GF-D8 (cell line): ENCODE measurements at places on chromosomes 1 and 21.

- no peak for DNase-seq
Measured at GRCh38 chr1:30253807-30254440, 469.5 kb downstream of the MATN1 start.

GRCh38 chr1:63888984-63889383 lies 115.2 kb downstream of the ROR1 start:
- no peak for DNase-seq

- no peak for DNase-seq
Measured at GRCh38 chr1:7478809-7479499, 292.1 kb upstream of the VAMP3 start.

DNA sequence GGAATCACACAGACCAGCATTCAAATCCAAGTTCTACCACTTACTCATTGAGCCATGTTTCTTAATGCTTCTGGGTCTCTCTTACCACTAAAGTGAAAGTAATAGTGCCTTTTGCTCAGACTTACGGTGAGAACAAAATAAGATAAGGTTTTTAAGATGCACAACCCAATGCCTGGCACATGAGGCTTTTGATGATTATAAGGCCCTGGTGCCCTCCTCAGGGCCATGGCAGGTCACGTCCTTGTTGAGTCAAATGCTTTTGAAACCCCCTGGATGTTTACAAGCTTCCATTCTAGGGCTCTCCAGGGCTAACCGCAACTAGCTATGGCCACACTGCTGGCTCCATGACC lies 76.0 kb downstream of the TENT5C start:
- DNase-seq = no peak

- no peak for DNase-seq
Measured at GRCh38 chr1:54499360-54500106, 48.5 kb upstream of the ACOT11 start.

DNA sequence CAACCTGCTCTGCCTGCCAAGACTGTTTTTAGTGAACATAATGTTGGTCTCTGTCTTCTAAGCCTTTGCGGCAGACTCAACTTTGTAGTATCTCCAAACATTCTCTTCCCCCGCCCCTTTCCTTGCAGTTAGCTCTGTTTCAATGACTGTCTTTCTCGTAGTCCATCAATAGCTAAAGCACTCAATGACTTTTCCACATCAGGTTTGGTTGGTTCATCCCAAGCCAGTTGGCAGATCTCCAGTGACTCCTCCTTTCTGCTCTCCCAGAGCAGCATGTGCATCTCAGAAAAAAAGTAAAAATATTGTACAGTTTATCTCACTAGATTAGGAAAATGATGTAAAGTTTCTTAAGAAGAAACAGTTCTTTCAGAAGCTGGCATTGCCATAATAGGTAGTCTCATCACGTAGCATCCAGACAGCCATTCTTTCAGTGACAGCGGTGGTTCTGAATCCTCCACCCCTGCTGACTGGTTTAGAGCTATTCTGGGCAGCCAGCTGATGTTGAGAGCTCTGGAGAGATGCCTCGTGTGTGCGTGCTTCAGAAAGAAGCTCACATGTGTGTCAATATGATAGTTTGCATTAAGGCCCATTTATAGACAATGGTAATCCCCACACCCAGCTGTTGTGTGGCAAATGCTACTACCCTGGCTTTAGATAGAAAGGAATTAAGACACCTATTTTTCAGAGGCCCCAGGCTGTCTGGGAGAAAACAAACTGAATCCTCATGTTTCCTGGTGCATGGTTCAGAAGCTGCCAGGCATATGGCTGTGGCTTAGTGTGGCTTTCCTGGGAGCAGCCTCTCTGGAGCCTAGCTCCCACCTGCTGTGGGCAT lies 53.2 kb downstream of the CNN3 start:
- DNase-seq = no peak

- no peak for DNase-seq
Measured at GRCh38 chr1:232327269-232327668, 302.7 kb downstream of the SIPA1L2 start.

GRCh38 chr1:168554603-168555483 lies 11.0 kb upstream of the XCL2 start:
- DNase-seq = no peak

GRCh38 chr1:194755241-194755994 lies 1569.0 kb upstream of the B3GALT2 start:
- no peak for DNase-seq

DNA sequence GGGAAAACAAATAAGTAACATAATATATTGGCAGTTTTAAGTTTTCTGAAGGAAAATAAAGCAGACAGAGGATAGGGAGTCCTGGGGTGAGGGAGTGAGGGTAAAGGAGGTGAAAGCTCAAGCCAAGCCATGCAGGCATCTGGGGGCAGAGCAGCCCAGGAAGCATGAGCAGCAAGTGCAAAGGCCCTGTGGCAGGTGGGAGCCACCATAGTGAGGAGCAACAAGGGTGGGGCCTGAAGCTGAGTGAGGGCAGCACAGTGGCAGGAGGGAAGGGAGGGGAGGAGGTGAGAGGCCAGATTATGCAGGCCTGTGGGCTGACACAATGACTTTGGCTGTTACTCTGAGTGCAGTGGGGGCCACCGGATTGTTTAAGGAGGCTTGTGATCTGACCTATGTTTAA lies 138.8 kb upstream of the TNR start:
- no peak for DNase-seq

DNA sequence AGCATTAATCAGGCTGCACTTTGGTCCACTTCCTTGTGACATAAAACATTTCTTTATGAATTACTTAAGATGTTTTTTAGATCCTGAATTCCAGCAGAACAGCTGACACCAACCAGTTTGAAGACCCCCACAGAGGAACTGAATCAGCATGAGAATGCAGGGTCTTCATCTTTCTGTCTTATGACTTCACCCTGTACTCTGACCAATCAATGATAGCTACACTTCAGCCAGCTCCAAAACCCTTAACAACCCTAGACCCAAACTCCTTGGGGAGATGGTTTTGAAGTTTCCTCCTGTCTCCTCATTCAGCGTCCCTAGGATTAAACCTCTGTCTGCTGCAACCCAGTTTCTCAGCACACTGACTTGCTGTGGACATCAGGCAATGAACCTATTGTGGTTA lies 175.0 kb downstream of the CTH start:
- DNase-seq = no peak

DNA sequence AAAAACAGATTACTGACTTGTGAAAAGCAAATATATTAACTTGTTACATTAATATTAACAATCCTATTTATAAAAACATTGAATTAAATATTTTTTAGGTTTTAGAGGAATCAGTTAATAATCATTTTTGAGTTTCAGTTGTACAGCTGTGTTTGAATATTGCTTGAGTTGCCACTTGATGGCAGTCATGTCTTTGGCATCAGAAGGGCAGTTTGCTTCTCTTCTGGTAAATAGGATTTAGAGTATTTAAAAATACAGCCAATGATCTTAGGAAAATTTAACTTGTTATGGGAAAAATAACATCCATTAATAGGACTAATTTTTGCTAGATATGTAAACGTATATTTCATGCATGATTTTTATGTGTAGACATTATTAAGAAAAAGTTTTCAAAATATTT lies 234.1 kb downstream of the NCAM2 start:
- DNase-seq = no peak

GRCh38 chr1:109351457-109351856 lies 44.6 kb upstream of the MYBPHL start:
- no peak for DNase-seq

GRCh38 chr1:176799327-176799726 lies 336.4 kb downstream of the PAPPA2 start:
- DNase-seq = no peak

DNA sequence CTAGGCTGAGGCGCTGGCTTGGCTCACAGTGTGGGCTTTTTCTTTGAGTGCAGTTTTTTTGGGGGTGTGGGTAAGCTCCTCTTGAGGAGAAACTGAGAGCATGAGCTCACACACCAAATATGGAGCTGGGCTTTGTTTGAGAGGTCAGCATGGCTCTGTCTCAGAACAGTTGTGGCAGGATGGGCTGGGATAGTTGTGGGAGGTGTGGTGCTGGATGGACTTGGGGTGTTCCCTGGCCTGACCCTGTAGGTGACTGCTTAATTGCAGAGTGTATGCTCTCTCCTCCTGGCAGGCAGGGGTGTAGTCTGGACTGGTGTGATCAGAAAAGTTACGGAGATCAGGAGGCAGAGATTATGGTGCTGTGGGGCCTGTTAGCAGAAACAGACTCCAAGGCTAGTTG lies 64.3 kb upstream of the PGBD5 start:
- no peak for DNase-seq

DNA sequence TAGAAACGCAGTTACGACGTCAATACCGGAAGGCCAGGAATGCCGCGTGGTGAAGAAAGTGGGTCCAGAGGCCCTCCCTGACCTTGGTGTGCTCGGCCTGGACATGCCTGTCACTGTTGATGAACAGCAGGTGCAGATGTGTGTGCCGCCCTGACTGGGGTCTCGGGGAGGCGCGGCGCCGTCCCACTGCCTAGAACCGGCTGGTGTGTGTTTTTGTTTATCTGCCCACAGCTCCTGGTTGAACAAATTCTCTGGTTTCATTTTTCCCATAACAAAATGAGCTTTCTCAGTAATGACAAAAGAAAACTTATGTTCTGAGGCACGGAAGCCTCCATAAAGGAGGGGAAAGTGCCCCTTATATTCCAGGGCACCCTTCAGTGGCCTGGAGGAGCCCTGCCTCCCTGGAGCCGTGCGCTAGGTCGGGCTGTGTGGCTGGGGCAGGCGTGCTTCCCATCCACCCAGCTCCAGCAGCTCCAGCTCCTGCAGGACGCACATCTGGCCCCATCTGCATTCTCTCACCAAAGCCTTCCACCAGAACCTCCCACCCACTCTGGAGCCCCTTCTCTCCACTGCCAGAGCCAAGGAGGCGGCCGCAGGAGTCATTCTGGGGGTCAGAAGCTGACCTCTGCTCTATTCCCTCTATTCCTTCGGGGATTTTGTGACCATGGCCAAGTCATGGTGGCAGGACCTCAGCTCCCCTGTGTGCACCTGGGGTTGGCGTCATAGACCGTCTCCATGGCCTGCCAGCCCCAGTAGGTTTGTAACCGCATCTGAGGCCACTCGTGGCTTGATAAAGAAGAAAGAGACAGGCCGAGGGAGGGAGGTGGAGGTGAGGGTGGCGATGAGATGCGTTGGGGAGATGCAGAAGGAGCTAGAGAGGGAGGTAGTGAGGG lies 20.1 kb upstream of the COL18A1 start:
- DNase-seq = no peak

GRCh38 chr1:198030682-198031081 lies 113.5 kb downstream of the LHX9 start:
- DNase-seq = no peak

GRCh38 chr1:156303241-156303640 lies 4.1 kb upstream of the VHLL start:
- no peak for DNase-seq

- no peak for DNase-seq
Measured at GRCh38 chr1:153939476-153939875, 7.0 kb downstream of the DENND4B start.

DNA sequence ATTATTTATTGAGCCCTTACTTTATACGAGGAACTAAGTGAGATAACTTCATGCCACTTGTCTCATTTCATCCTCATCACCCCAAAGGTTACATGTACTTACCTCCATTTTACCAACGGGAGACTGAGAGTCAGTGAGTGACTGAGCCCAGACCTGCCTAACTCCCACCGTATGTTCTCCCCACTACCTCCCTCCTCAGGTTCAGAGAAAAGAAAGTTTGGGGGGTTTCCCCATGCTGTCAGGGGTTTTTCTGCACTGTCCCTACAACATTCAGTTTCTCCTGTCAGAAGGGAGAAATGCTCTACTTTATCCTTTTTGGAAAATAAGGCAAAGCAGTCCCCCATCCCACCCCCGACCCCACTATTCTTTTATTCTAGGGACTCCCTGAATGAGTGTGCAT lies 32.9 kb downstream of the FAM78B start:
- DNase-seq = no peak

DNA sequence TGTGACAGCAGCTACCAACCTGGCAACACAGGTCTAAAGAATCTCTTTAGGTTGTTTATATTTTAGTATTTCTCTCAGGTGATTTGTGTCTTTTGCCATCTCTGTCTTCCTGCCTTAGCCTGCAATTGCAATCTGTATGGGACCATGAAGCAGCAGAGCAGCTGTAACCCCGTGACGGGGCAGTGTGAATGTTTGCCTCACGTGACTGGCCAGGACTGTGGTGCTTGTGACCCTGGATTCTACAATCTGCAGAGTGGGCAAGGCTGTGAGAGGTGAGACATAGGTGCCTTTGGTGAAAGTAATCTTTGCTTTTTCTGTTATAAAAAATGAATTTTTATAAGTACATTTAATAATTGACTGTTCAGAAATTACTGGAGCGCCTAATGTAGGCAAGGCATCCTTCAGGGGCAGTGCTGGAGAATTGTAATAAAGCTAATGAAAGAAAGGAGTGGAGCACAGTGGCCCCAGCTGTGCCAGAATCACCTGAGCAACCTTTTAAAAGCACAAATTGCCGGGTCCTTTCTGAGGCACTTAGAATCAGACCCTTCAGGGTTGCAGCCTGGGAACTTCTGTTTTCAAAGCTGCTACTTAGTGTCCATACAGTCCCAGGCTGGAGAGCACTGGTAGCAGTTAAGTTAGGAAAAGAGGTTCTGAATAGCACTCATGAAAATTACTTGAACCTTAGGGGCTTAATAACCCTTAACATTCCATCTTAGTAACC lies 60.6 kb upstream of the LAMC2 start:
- no peak for DNase-seq

GRCh38 chr21:32185726-32186125 lies 93.1 kb downstream of the MIS18A start:
- no peak for DNase-seq

- peak; percentile 15 for DNase-seq
Measured at GRCh38 chr1:45929257-45929687, 125.9 kb downstream of the MAST2 start.

GRCh38 chr1:20823845-20824244 lies 36.7 kb upstream of the HP1BP3 start:
- DNase-seq = no peak

GRCh38 chr1:207754011-207754410 lies 2.2 kb downstream of the CD46 start:
- DNase-seq = no peak

GRCh38 chr1:198360208-198360729 lies 180.2 kb downstream of the ATP6V1G3 start:
- no peak for DNase-seq

- no peak for DNase-seq
Measured at GRCh38 chr1:225907341-225907740, 16.7 kb downstream of the PYCR2 start.

DNA sequence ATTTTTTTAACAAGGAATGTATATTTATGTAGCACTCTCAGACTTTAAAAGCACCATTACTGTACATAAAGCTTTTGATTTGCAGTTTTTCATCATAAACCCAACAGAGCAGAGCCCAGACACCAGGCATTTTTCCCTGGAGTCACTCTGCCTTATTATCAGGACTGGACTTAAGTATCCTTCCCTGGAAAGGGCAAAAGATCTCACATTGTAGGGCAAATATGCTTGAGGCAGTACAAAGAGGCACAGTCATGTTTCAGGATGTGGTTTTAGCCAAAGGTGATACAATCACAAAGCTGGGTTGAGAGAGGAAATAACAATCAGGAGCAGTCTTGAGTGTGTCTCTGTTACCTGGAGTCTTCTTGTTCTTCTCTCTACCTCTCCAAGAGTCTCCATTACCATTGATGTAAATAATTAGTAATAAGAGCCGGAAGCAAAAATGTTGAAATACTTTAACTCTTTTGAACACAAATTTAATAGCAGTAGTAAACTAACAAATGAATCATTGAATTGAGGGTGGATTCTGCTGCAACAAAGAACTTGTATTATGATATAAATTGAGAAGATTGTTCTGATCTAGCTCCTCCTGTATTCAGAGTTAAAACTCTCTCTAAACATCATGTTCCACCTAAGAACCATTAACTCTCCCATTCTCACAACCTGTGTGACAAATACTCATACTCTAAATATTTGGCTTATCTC lies 160.5 kb downstream of the LTN1 start:
- DNase-seq = peak; percentile 50

- DNase-seq = no peak
Measured at GRCh38 chr1:173392895-173393658, 84.1 kb upstream of the PRDX6 start.
